ENCODE measurements at places on chromosomes 2 and 18.

- no peak for DNase-seq
Observed at GRCh38 chr18:77115192-77115953, 17.2 kb downstream of the MBP start.

GRCh38 chr2:75356865-75357264 is 157.5 kb upstream of the TACR1 start:
- no peak for DNase-seq

DNA sequence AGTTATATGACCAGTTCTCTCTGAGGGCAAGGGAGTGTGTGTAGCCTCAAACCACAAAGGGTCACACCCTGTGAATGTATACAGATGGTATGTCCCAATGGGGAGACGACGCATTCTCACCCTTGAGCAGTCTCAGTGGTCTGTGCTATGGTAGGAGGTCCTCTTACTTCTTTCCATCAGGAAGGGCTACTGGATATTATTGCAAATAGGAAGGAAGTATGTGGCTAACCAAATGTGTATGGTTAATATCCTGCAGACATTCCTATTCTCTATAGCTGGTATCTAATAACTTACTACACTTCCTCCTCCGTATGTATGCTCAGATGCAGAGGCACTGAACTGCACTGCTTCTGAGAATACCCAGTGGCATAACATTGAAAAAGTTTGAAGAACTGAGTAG is 306.7 kb upstream of the CCDC68 start:
- DNase-seq, result no peak

GRCh38 chr2:134623796-134624195 is 95.0 kb downstream of the TMEM163 start:
- no peak for DNase-seq

DNA sequence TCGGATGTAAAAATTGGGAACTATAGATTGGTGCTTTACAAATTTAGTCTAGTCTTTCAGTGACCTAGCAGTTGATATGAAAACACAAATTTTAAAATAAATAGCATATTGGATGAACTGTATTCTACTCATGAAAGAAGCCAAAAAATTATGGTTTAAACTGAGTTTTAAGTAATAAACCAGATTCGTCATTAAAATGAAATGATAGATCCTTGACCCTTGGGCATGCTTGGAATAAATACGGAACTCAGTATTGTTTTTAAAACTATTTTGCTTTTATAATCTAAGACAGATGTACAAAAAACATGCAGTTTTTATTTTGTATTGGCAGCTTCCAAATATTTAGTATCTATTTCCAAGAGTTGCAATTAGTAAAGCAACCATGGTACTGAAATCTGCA is 34.6 kb upstream of the TBR1 start:
- no peak for DNase-seq

DNA sequence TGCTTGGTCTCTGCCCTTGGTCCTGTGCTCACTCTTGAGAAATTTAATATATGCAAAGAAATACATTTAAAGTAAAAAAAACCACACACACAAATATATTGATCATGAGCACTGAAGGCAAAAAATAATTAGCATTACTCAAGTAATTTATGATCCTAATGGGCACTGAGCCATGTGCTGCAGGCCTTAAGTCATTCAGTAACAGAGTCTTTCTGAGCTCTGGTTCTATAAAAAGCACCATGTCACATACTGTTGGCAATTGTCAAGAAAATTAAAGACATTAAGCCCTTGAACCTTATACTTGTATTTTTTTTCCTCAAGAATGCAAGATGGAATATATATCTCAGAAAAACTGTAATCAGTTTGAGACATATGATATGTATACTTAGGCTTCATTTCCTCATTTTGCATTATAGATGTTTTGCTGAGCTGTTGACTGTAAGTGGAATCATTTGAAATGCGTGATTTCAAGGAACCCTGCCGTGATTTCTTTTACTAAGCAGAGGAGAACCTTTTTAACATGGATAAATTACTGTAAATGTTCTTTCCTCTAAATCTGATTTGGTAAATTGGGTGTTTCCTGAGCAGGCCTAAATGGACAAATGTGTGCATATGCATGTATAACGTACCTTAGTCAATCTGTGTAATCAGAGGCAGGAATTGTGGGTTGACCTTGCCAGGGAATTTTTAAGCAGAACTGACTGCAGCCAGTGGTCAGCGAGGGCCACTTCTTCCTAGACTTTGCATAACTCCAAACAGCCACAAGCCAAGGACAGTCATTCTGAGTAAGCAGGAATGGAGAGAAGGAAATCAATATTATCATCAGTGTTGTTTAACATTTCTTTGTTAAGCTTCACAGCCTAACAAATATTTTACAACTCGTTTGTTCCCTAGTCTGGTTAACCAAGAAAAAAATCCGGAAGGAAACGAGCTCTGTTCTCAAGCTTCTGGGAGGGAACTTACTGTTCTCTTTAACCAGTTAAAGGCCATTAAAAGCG is 191.5 kb upstream of the ATP5MC3 start:
- no peak for DNase-seq

DNA sequence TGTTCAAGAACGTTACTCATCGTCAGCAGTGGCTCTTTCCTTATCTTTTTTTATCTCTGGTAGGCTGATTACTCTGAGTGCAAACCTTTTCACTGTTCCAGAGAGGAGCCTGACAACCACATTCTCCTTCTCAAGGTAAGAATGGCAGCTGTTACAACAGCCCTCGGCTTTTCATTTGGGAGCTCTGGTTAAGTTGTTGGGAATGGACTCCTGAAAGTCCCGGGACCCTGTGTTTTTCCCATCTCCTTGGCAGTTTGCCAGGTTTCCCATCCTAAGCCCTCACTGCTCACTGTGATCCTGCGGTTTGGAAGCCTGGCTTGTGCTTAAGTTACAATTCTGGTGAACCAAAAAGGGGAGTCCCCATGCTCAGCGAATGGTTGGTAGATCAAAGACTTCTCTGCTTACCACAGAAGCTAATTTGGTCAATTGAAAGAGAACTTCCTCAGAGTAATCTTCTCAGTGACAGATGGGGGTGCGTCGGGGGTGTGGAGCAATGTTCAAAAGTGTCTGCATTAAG is 122.3 kb downstream of the LYPD6B start:
- peak; percentile 8 for DNase-seq

DNA sequence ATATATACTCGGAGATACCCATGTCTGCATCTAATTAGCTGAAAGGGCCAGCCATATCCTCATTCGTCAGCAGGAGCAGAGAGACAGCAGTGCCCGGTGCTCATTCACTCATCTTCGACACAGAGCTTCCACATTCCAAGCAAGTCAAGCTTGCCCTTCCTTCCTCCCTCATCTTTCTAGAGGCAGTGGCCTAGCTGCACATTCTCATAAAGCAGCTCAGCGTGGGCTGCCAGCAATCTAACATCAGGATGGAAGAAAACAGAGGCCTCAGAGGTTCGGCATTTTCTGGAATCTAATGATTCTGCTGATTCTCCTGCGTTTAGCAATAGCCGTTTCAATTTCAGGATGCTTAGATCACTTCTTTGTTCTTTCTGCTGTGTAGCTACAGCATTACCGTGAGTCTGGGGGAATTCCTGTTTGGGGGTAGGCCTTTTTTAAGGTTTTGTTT is 68.8 kb downstream of the CLHC1 start:
- no peak for DNase-seq

All from activated CD8-positive, alpha-beta memory T cell treated with anti-CD3 and anti-CD28 coated beads for 1 hour (primary cell).